ENCODE measurements at places on chromosomes 5 and 9.

DNA sequence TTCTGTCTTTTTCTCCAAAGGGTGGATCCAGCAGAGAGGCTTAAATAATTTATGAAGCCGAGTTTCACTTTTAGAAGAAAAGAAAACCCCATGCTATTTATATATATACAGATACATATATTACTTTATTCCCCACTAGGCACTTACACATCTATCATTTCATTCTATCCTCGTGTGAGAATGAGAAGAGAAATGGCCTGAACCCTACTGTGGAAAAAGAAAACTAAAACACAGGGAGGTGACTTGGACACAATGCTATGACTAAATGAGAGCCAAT is 195.2 kb downstream of the NR3C1 start:
- no peak for DNase-seq

- DNase-seq = peak; percentile 86
Observed at GRCh38 chr9:130860458-130861316, 25.6 kb downstream of the ABL1 start.

- DNase-seq = no peak
Observed at GRCh38 chr5:144275329-144275728, 104.7 kb downstream of the KCTD16 start.

DNA sequence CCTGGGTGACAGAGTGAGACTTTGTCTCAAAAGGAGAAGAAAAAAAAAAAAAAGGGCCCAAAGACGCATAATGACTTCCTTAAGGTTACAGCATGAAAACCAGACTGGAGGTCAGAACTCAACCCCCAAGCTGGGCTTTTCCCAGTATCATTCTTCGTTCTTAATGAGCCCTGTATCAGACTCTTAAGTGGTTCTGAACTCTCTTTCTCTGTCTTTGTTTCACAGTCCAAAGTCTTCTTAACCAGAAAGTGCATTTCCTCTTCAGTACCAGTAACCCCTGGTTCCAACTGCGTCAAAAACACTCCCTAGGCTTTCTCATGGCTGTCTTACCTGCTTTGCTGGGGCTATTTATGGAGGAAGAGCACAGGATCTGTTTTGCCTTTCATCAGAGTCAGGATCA is 38.4 kb upstream of the SHB start:
- no peak for DNase-seq

- peak; percentile 60 for DNase-seq
Observed at GRCh38 chr9:14565352-14566016, 127.7 kb downstream of the ZDHHC21 start.

GRCh38 chr5:11062397-11062796 is 301.4 kb upstream of the DAP start:
- no peak for DNase-seq

DNA sequence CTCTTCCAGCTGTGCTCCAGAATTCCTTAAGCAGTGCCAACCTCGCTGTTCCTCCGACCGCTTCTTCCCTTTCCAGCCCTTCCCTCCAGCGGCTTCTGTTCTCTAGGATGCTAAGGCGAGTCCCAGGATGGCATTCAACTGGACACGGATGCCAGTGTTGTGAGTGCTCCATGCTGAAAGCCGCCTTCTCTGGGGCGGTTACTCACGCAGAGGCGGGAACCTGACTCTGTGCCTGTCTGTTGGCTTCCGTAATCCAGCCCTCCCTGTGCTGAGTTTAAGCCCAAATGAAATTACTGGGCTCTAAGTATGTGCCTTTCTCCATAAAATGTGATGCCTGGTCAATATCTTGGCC is 20.2 kb downstream of the COL5A1 start:
- DNase-seq = no peak

DNA sequence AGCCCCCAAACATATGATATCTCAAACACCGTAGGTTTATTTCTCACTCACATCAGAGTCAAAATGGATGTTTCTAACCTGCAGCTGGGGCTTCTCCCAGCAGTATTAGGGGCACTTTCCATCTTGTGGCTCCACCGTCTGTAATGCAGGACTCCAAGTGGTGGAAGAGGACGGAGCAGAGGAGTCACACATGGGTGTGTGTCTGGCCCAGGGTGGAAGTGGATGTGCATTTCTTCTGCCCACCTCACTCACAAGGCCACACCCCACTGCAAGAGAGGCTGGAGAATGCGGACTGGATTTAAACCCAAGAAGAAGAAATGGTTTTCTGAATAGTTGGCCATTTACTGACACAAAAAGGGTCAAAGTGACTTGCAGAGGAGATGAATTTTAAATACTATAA is 13.9 kb downstream of the IL7R start:
- no peak for DNase-seq

DNA sequence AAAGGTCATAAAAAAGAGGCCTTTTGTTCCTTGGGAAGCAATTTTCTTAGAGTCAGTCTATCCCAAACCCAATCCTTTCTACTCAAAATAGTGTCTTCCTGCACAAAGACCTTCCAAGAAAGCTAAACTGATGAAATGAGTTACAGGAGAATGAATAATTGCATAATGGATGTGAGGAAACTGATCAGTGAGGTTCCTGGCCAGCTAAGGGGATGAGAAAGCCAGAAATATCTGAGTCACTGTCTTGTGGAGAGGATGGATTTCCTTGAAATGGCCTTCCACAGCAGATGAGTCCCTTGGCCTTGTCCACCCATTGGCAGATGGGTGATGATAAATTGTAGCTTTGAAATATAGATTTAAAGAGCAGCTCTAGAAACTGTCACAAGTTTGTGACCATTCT is 756.1 kb downstream of the DNAH5 start:
- DNase-seq = no peak

DNA sequence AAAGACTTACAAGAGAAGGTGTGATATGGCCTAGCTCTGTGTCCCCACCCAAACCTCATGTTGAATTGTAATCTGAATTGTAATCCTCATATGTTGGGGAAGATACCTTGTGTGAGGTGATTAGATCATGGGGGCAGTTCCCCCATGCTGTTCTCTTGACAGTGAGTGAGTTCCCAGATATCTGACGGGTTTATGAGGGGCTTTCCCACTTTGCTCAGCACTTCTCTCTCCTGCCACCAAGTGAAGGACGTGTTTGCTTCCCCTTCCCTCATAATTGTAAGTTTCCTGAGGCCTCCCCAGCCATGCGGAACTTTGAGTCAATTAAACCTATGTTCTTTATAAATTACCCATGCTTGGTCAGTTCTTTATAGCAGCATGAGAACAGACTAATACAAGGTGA is 49.0 kb downstream of the CDO1 start:
- DNase-seq = no peak

DNA sequence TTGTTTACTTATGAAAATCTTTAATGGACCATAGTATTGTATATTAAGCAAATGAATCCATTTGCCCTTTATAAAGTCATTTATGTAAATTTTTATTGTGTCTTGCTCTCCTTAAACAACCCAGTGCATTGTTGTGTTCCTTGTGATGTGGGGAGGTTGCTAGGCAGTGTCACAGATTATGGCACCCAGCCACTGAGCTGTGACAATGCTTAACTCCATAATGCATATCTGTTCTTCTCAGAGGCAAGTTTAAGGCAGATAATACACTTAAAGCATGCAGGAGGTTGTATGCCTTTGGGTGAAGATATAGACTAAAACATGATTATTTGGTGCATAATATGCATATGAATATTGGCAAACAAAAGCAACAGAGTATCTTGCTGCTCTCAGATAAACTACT is 269.6 kb upstream of the RIOK2 start:
- peak; percentile 26 for DNase-seq

- peak; percentile 31 for DNase-seq
Observed at GRCh38 chr9:77876091-77876490, 155.5 kb downstream of the GNAQ start.

- DNase-seq = no peak
Observed at GRCh38 chr9:135053133-135053532, 34.3 kb upstream of the OLFM1 start.

GRCh38 chr5:97049175-97049574 is 93.2 kb downstream of the LIX1 start:
- DNase-seq = no peak

DNA sequence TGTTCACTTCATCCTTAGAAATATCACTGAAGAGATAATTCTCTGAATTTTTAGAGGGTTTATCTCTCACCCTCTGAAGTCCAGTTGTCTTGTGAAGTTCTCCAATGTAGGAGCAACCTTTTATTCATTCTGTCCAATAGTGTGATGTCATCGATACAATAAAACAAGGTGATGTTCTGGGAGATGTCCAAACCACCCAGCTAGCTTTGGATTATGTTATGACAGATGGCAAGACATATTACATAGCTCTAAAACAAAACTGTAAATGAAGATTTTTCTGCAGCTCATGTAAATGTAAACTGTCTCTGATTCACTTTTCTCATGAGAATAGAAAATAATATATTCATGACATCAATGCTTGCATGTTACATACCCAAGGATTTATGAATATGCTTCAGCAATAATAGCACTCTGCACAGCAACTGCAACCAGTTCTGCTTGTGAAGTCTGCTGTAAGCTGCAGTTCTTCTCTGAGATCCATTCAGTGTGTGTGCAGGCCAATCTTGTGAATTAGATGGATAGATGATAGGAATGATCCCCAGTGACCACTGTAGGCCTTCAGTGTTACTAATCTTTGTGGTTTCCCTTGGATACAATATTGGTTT is 172.6 kb upstream of the CDH12 start:
- DNase-seq = no peak

- no peak for DNase-seq
Observed at GRCh38 chr5:89003563-89004036, 120.6 kb upstream of the MEF2C start.

DNA sequence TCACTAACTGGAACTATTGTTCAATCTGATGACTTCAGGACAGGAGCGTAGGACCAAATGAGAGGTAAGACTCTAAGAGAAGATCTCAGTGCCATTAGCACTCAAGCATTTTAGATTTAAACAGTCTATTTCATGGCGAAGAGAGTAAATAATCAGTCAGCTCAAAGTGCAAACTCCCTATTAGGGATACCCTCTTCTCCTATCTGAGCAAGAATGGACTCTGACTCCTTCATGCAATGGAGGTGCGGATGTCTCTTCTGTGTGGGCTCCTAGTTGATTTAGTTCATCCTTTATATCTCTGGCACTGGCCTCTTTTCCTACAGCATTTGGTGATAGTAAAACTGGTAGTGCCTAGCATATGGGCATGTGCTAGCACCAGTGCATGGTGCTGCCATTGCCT is 144.6 kb downstream of the SMC2 start:
- DNase-seq = no peak

DNA sequence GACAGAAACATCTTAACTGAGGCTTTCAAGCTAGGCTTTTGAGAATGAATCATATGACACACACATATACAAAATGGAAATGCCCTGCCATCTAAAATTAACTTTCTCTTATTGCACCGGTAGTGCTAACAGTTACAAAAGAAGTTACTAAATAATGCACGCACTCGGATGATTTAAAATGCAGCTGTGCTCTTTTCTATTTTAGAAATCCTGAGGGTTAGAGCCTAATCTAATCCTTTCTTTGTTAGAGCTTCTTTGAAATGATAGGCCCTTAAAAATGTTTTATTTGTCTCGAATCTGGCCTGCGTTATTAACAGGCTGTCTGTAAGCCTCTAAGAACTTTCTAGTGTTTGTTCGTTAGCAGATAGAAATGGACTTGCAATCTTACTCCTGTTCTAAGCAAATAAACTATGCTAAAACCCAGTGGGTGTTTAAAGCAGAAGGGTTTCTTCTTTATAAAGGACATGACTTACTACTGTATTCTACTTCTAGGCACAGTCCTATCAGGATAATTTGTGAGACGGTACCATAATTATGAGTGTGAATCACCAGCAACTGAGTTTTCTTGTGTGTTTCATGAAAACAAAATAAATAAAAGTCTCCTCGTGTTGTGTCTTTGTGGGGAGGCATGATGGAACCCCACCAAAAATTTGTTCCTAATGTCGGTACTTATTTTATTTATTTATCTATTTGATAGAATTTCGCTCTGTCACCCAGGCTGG is 69.2 kb upstream of the MYO10 start:
- no peak for DNase-seq

- DNase-seq = peak; percentile 86
Observed at GRCh38 chr9:71704796-71705195, 63.5 kb downstream of the CEMIP2 start.

DNA sequence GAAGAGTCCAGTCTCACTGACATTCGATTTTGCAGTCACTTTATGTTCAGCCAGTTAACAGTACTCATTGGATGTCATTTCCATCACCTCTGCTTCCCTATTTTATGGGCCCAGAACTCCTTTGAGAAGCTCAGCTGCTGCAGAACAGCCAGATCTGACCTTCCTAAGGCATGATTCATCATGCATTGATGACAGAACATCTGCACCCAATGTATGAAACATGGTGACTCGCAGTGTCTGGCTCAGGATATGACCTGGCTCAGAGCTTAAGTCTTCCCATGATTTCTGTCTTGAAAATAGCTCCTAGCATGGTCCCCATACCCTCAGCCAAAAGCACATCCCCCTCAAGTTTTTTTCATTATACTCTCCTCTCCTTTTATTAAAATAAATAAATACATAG is 92.6 kb upstream of the TRIM32 start:
- DNase-seq = peak; percentile 27

- DNase-seq = no peak
Observed at GRCh38 chr5:62283005-62283404, 23.0 kb upstream of the KIF2A start.

Measured in right hindlimb (tissue), 1 donor.